ENCODE measurements at places on chromosomes 7 and 10.
A peak's percentile ranks its signal among the peaks of the same experiment; 100 is the strongest.

- DNase-seq = no peak
These were observed 151.9 kb downstream of the CHRM2 start for GRCh38 chr7:137020351-137020750.

DNA sequence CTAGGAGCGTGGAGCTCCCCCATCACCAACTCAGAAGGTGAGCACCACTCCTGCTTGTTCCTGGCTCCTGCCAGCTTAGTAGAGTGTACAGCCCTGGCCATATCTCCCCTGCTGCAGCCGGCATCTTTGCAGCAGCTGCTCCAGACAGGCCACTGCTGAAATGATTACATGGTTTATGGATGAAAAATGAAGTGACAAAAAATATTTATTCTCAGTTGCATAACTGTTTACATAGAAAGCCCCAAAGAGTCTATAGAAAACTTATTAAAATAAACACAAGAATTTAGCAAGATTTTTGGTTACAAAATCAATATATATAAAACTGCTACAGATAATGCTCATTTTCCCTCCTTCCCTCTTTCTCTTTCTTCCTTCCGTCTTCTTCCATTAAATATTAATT lies 27.2 kb downstream of the C10orf67 start:
- no peak for DNase-seq

- DNase-seq = no peak
These were observed 91.2 kb downstream of the PLPP4 start for GRCh38 chr10:120548210-120548609.

- no peak for DNase-seq
These were observed 29.1 kb downstream of the NUDCD3 start for GRCh38 chr7:44461387-44461786.

DNA sequence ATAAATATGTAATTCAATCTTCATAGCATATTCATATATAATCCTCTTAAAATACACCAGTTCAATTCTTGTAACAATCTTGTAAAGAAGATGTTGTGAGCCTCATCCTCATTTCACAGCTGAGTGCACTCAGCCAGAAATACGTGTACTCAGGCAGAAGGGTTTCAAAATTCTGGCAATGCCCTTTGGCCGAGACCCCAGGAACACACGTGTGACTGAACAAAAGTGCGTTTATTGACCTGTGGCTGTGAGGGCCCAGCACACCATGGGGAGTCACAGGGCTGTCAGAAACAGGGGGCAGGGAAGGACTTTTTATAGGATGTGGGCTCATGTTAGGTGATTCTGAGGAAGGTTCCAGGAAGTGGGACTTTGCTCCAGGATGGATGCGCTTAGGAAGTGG lies 21.5 kb downstream of the GIMAP8 start:
- DNase-seq = no peak

GRCh38 chr10:104548090-104548489 lies 93.0 kb upstream of the SORCS3 start:
- DNase-seq = no peak

DNA sequence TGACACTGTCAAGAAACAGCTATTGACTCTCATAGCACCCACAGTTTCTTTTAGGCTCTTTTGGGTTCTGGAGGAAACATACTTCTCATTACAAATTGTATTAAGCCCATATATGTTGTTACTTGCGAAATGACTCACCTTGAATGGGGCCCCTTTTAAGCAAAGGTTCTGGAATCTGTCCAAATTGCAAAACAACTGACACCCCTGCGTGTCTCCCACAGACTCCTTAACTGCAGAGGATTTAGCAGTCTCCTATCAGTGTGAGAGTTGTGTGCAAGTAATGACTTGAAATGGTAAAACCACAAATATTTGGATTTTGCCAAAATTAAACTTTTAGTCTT lies 192.3 kb downstream of the DNAJC1 start:
- DNase-seq = no peak

GRCh38 chr10:88288320-88289059 lies 294.6 kb downstream of the RNLS start:
- no peak for DNase-seq

DNA sequence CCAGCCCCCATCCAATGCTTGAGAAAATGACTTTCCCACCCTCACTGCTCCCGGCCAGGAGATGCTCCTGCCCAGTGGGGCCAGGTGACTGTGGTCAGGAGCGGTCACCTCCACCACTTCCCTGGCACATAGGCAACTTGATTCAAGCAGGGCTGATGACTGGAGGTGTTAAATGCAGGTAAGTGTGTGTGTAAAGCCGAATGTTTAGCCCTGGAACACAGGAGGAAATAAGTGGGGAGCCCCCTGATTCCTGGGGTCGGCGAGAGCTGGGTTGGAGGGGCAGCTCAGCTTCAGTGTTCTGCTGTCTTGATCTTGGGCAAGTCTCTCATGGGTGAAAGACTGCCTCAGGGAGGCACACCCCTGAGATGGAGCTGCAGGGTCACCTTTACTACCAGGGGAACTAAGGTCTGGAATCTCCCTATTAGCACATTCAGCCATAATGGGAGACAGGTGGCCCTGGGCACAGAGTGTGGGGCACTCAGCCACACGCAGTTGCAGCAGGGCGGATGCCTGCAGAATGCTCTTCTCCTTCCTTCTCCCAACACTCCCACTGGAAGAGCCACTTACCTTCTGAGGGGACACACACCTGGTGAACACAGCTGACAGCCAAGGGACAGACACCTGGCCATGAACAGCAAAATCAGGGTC lies 124.1 kb downstream of the PTPN20 start:
- DNase-seq = no peak

DNA sequence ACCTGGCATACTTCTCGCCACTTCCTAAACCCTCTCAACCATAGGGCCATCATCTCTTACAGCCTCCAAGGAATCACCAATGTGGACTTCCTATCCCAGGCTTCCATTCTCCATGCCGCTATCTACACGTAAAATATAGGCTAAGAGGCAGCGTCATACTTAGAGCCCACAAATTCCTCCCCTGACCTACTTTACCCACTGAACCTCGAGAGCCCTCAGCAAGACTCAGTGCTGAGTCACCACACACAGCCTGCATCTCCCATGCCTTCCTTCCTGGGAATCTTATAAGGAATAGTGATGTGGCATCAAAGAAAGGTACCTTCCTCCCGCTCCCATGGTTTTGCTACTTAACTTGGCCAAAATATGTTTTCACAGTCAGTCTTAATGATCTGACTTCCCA lies 435.6 kb upstream of the NFE2L3 start:
- DNase-seq = no peak

GRCh38 chr10:660413-660969 lies 29.0 kb downstream of the DIP2C start:
- no peak for DNase-seq

GRCh38 chr7:47488201-47488968 lies 93.5 kb downstream of the TNS3 start:
- DNase-seq = no peak

- DNase-seq = no peak
These were observed 131.9 kb downstream of the KIAA1217 start for GRCh38 chr10:24340883-24341282.

GRCh38 chr7:26052706-26053105 lies 99.3 kb upstream of the NFE2L3 start:
- DNase-seq = no peak

- DNase-seq = peak; percentile 6
These were observed 128.0 kb downstream of the MBL2 start for GRCh38 chr10:52644373-52645186.

DNA sequence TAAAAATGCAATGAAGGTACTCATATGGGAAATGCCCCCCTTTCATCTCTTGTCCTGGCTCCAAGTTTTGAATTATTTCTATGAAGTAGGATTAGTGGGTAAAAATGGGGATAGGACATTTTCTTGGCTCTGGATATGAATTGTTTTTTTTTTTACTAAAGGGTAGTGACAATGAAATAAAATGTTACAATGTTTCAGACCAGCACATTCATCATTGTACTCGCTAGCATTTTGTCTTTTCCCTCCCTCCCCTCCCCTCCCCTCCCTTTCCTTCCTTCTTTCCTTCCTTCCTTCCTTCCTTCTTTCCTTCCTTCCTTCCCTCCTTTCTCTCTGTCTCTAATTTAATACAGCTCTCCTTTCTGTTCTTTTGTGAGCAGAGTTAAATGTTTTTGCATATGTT lies 64.4 kb downstream of the CDK1 start:
- DNase-seq = no peak

DNA sequence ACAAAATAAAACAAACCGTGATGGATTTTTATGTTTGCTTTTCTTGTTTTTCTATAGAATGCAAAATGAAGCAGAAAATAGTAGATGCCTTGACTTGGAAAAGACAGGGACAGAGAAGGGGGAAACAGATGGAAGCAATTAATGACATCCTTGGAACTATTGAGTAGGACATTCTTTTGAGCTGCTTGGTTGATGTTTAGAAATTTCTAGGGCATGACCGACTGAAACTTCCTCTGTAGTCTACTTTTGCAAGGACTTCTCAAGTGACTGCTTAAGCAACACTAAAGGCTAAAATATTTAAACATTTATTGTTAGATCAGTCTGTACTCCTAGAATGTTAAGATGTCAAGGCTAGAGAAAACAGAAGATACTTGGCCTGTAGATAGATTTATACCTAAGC lies 49.4 kb downstream of the VCL start:
- no peak for DNase-seq

DNA sequence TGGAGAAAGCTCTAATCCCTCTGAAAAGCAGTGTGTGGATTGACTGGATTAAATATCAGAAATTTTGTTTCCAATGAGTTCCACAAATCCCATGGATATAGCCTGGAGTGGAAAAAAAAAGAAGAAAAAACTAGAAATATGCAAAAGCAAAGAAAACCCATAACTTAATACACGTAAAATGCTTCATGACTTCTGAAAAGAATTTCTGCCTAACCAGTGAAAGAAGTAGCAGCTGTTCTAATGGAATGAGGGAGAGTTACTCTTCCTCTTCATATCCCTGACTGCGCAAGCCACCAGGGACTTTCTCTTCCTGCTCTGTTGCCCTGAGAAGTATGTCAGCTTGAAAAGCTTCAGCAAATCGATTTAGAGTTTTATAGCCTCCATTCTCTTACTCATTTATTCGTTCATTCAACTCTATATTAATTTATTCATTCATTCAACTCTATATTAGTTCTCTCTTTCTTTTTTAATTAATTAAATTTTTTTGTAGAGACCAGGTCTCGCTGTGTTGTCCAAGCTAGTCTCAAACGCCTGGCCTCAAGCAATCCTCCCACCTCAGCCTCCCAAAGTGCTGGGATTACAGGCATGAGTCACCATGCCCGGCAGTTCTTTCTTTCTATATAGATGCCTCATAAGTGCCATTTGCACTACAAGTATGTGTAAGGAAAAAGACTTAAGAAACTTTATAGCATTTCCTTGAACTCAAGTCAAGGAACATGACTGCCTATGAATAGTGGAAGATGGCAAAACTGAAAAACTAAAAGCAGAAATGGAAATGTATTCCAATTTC lies 447.3 kb upstream of the NRP1 start:
- DNase-seq = no peak

- DNase-seq = no peak
These were observed 6.5 kb downstream of the UBE2H start for GRCh38 chr7:129946282-129946681.

GRCh38 chr10:74418285-74418872 lies 267.4 kb downstream of the ADK start:
- DNase-seq = no peak

Measured in HuH-7 (cell line).